Activated CD8-positive, alpha-beta memory T cell treated with anti-CD3 and anti-CD28 coated beads, Interleukin-2, amount 50 U/mL, for 4 hours (primary cell): ENCODE measurements at places on chromosomes 3 and 15.

DNA sequence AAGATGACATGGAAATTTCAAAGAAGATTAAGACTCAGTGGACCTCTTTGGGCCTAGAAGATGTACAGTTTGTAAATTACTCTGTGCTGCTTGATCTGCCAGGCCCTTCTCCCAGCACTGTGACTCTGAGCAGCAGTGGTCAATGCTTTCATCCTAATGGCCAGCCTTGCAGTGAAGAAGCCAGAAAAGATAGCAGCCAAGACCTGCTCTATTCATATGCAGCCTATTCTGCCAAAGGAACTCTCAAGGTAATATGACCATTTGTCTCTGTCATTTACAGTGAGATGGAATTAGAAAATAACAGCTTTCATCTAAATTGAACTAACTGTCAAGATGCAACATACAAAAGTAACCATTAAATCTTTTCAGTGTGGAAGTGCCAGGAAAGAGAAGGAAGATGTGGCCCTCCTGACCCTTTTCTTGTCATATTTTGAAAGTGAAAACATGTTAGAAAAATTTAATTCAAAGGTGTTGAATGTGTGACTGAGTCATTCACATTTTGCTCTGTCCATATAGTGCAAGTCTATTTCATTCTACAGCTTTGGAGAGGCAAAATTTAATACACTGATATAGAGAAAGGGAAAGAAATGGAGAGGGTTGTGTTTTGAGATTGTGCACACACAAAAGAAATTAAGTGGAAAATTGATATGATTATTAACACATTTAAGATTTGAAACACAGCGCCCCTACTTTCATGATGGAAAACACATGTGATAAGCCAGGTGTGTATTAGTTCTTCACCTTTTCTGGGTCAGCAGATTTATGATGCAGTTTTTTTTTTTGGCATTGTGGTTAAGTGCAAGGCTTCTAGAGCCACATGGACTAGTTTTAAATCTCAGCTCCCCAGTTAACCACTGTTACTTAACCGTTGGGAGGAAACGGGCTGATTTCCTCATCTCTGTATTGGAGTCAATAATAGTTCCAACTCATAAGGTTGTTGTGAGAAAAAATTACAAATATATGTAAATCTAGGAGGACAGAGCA lies 375.1 kb downstream of the NAALADL2 start:
- no peak for DNase-seq

- DNase-seq = no peak
These were observed 126.3 kb upstream of the TMEM108 start for GRCh38 chr3:132911741-132912415.

DNA sequence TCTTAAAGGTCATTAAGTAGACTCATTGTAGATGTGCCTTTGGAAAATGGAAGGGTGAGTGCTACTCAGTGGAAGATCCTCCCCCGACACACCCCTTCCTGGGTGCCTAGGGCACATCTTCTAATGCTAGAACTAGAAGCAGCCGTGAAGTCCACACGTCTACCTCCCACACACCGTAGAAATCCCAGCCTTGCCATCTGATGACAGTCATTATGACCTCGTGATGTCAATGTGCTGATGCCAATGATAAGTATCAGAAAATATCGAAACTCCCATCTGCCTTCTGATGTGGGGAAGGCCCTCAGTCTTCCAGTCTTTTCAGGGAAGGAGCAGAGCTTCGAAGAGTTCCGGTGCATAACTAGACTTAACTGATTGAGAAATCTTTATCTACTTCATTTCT lies 282.1 kb upstream of the ROPN1 start:
- no peak for DNase-seq

- DNase-seq = no peak
These were observed 42.4 kb upstream of the STRIT1 start for GRCh38 chr3:155335724-155336354.

- no peak for DNase-seq
These were observed 102.9 kb downstream of the CHST2 start for GRCh38 chr3:143222505-143222904.

DNA sequence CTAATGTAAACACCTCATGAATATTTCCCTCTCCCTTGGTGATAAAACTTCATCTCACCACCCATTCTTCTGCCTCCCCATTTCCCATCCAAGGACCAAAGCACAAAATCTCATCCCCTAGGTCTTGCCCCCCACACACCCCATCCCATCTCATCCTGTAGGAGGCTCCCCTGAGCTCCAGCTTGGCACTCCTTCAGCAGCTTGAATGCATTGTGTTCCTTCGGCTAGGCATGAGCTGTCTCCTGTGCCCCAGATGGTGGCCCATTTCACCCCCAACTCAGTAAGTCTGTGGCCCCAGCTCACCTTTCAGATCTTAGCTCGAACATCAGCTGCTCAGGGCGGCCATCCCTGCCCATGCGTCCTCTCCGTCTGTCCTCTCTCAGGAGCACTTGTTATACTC lies 203.6 kb upstream of the NR2F2 start:
- DNase-seq = no peak

DNA sequence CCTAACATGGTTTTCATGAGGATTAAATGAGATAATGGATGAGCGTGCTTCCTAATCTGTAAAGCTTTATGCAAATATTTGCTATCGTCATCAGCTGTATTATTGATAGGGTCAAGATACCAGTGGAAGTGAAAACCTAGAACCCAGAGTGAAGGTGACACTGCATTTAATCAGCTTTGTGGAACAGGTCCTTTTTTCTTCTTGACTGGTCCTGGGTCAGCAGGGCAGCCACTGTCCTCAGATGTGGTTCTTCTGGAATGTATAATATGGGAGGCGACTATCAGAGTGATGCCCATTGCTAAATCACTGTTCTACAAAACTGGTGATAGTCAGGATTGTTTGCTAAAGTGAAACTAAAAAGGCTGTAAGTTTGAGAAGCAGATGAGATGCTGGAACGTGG lies 41.4 kb downstream of the SORD start:
- DNase-seq = no peak

DNA sequence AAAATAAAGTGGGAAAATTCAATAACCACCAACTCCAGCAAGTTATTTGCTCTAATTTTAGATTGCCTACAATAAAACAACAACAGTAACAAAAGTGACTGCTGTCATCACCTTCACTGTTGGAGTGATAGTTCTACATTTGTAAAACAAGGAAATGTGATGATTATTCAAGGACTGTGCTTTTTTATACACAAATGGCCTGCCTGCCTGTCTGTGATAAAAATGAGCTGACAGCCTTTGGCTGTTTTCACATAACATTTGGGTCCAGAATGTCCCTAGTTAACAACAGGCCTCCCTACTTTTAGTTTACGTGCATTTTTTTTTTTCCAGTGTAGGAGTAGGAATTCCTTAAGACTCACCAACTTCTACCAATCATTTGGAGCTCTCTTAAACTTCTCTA lies 768.8 kb downstream of the PDCD6IP start:
- no peak for DNase-seq

DNA sequence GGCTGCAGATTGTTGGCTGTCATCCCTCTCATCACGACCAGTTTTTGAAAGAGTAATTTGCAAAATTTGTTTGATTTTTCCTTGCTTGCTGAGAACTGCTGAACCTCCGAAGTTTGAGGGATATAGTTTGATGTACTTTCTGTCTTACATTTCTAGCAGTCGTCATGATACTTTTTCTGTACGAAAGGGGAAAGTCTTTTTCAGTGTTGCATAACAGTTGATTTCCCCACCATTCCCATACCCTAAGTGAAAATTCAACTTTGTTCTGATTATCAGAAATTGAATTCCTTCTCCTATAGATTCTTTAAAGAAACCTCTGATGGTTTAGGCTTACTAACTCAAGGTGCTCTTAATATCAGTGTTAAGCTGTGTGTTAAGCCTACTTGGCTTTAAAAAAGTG lies 1.6 kb downstream of the PDE8A start:
- DNase-seq = no peak

DNA sequence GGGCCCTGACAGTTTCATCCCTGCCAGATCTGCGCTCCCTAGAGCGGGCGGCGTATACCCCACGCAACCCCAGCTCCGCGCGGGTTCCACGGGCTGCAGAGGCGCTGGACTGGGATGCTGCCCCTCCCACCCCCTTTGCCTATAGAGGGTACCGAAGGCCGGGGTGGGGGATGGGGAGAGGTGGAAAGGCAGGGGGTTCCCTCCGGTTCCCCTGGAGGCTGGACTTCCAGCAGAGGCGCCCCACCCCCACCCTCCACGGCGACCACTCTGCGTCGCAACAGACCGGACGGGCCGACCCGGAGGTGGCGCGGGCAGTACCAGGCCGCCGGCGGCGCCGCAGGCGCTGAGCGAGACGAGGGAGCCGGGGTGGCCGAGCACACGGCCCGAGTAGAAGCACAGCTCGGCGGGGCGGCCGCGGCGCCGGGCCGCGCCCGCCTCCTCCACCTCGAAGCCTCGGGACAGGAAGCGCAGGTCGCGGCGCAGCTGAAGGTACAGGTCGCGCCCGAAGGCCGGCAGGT lies 995 bp downstream of the ADAMTS17 start:
- DNase-seq = no peak

DNA sequence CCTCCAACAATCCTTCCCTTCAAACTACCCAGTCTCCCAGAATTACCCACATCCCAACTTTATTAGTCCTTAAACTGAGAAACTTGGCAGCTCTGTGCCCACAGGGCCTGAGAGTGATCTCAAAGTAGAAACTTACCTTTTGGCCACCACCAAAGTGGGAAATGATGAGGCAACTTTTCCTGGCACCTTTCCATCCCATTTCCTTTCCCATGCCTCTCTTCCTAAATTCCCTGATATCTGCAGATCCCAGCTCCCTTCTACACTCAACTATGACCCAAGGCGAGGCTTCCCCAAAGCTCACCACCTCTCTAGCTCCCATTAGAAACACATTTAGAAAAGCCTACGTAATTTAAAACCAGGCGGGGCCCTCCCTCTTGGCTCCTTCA lies 271.9 kb downstream of the FOXP1 start:
- no peak for DNase-seq

DNA sequence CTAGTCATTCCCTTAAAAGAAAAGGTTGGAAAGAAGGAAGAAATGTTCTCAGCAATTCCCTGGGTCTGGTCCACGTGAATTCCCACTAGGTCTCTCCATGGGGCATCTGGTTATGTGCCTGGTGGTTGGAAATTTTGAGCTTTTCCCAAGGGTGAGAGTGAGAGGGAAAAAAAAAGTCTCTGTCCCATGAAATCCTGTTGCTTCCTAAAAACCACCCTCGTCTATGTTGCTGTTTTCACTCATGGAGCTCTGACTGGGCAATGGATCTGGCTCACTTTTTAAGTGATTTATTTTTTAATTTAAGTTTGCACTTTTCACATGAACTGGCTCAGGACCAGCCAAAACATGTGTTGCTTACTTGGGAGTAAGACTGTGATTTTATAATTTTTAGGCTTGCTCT lies 190.1 kb downstream of the CHST2 start:
- DNase-seq = no peak

GRCh38 chr15:61081027-61081322 lies 148.1 kb downstream of the RORA start:
- no peak for DNase-seq

- no peak for DNase-seq
These were observed 14.5 kb downstream of the H1-8 start for GRCh38 chr3:129557548-129557894.

GRCh38 chr3:1783995-1784394 lies 314.7 kb upstream of the CNTN4 start:
- no peak for DNase-seq

DNA sequence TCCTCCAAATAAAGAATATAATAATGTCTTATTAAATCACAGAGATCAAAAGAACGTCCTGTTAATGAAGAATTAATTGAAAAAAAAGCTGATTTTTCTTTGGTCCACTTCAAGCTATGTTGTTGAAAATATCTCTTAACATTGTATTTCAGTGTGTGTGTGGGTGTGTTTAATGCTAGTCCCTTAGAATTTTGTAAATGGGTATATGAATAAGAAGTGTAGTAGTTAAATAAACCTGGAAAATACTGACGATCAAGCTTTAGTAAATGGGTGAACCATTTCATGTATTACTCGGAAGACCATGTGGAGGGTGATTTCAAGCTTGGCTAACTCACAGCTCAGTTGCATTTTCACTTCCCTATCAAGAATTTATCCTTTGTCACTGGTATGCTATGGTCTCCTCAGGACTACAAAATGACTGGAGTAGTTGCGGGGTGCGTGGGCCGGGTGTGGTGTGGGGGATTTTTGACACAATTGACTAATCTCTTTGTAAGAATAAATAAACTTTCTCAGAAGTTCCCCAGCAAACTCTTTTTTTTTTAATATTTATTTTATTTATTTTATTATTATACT lies 586.4 kb downstream of the GRM7 start:
- no peak for DNase-seq

- DNase-seq = no peak
These were observed 16.5 kb downstream of the LMCD1 start for GRCh38 chr3:8518138-8518537.

GRCh38 chr3:53171827-53172505 lies 11.0 kb downstream of the PRKCD start:
- no peak for DNase-seq

GRCh38 chr15:99863550-99864198 lies 130.4 kb upstream of the LYSMD4 start:
- DNase-seq = no peak

DNA sequence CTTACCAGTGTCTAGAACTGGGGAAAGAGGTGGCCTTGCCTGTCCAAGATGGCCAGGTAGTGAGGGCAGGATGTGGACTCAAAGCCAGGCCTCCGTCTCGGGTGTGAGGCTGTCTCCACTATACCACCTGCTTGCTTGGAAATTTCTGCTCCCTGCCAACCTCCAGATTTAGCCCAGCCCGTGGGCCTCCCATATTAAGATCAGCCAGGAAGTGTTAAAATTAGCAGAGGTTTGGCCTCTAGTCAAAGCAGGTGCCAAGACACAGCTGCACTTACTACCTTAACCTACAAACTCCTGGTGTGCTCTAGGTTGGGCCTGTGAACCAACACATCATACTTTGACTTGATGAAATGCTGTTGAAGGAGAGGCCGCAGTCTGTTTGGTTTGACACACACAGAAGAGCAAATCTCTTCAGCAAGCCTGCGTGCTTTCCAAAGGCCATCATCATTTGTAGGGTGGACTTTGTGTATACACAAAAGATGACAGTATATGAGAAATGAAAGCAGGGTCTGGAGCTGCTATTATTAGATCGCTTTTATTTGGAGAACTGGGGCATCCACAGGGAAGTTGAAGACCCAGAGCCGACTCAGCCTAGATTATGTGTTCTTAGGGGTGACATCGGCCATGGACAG lies 206.5 kb downstream of the XXYLT1 start:
- no peak for DNase-seq

GRCh38 chr3:167772992-167773391 lies 37.5 kb downstream of the SERPINI1 start:
- no peak for DNase-seq

DNA sequence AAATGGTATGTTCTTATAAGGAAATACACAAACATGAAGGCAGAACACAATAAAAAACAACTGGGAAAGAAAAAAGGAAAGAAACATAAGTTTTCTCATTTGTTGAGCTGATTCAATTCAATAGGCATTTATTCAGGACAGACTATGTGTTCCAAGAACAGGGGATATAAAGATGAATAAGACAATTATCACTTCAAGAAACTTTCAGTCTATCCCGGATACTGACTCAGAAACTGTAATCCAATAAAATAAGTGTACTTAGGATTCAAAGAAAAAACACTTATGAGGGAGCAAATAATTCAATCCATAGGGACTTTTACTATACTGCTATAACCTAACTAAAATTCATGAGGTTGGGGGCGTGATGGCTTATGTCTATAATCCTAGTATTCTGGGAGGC lies 3.5 kb upstream of the POPDC2 start:
- no peak for DNase-seq

- DNase-seq = no peak
These were observed 58.1 kb downstream of the SLTM start for GRCh38 chr15:58875343-58875742.

GRCh38 chr15:52243286-52243685 lies 52.1 kb upstream of the GNB5 start:
- DNase-seq = no peak

- DNase-seq = no peak
These were observed 137.5 kb upstream of the PRR23C start for GRCh38 chr3:139182143-139182542.
